Muscle of back (tissue), 13 donors: ENCODE measurements at places on chromosomes 11 and 22. TPM values are rescaled to one million over a fixed set of nuclear protein-coding genes. Genes with fewer than 3 reads are reported as not detected.

RAG1 gene
- 11.5 TPM for polyA plus RNA-seq

MMP13 gene
- polyA plus RNA-seq: 0.08 TPM

- DNase-seq: no peak
Observed at GRCh38 chr22:48138855-48139254, 1376.4 kb downstream of the TBC1D22A start.

GRCh38 chr11:32210556-32210955 lies 119.7 kb downstream of the RCN1 start:
- DNase-seq: peak; percentile 56

- DNase-seq: no peak
Observed at GRCh38 chr11:125389339-125390166, 106.5 kb downstream of the FEZ1 start.

DNA sequence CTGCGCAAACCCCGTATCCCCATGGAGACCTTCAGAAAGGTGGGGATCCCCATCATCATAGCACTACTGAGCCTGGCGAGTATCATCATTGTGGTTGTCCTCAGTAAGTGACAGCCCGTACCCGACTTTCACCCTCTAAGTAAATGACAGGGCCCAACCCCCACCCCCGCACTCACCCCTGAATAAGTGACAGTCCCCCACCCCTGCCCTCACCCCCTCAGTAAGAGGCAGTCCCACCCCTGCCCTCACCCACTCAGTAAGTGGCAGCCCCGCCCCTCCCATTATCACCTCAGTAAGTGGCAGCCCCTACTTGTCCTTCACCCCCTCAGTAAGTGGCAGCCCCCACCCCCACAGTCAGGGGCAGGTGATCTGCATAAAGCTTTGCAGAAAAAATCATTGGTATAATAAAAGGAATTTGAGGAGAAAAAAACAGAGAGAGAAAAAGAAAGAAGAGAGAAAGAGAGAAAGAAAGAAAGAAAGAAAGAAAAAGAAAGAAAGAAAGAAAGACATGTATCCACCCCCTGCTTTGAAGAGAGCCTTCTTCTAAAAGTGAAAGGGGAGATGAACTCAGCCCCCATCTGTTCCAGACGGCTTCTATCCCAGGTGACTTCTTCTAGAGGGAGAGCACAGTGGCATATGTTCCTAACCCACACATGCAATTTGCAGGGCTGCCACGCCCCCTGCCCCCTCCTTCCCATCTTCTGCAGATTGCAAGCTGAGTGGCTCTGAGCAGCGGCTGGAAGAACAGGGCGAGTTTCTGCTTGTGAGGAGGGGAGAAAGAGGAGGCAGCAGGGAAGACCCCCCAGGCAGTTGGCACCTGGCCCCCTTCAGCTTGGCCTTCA lies 12.5 kb upstream of the SMIM35 start:
- DNase-seq: no peak

- DNase-seq: no peak
Observed at GRCh38 chr11:29093416-29094120, 923.3 kb downstream of the KCNA4 start.

- no peak for DNase-seq
Observed at GRCh38 chr22:30332551-30332950, 5.8 kb upstream of the TBC1D10A start.

RIMBP3C gene
- polyA plus RNA-seq: 0.36 TPM

GRCh38 chr11:102254047-102254446 lies 63.2 kb upstream of the BIRC3 start:
- DNase-seq: no peak

GRCh38 chr11:35852056-35852455 lies 91.8 kb upstream of the LDLRAD3 start:
- DNase-seq: no peak
